Common myeloid progenitor, CD34-positive (primary cell): ENCODE measurements at places on chromosomes 11 and 22.

DNA sequence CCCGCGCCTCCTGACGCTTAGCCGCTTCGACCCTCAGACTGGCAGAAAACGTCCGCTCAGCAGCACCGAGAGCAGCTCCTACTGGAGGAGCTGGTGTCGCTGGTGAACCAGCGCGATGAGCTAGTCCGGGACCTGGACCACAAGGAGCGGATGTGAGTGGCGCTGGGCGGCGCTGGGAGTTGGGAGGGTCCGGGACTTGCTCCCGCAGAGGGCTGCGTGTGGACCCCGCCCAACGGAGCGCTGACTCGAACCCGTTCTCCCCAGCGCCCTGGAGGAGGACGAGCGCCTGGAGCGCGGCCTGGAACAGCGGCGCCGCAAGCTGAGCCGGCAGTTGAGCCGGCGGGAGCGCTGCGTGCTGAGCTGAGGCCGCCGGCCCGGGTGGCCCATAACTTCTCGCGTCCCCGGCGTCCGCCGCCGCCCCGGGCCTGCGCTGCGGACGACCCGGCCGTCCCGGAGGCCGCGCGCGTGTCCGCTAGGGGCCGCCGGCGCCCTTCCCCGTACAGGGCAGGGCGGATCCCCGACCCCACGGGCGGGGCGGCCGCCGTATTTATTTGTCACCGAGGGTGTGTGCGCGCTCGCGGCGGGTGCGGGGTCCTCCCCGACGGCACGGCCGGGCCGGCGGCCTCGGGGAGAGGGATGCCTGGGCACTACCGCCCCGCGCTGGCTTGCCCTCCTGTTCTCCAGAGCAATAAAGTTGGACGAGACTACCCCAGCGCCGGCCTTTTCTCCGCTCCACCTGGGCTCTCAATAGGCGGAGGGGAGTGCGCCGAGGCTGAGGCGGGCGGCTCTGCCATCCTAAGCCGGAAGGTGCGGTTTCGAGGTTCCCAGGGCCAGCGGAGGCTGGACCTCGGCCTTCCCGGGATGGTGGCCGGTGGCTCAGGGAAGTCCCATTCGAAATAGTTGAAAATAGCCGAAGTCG is 3.4 kb downstream of the KCNK7 start:
- DNase-seq, result no peak

GRCh38 chr11:76026281-76026680 is 180.0 kb downstream of the WNT11 start:
- DNase-seq, result no peak

GRCh38 chr11:76190376-76190775 is 15.9 kb downstream of the WNT11 start:
- no peak for DNase-seq

GRCh38 chr22:24706732-24707469 is 67.6 kb downstream of the PIWIL3 start:
- DNase-seq, result no peak

DNA sequence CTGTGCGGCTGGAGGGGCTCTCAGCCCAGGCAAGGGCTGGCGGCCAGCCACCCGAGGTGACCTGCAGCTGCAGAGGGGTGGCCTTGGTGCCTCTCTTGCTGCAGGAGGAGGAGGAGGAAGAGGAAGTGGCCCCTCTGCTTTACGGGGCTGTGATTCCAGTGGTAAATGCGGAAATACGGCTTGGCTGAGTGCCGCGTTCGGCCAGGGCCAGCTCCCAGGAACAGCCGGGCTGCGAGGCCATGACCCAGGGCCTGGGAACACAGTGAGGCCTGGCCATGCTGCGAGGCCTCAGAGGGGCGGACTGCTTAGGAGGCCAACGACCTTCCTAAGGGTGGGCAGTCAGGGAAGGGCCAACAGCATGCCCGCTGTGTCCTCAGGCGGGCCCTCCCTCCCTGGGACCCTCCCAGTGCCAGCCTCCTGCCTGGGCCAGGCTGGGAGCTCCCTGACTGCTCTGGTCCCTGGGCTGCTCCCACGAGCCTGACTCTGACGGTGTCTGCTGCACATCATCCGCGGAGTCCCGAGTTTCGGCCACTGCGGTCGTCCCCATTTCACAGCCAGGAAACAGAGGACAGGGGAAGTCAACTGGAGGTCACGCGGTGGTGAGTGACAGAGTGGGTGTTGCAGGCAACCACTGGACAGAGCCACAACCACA is 20.8 kb upstream of the PPARA start:
- DNase-seq, result no peak

DNA sequence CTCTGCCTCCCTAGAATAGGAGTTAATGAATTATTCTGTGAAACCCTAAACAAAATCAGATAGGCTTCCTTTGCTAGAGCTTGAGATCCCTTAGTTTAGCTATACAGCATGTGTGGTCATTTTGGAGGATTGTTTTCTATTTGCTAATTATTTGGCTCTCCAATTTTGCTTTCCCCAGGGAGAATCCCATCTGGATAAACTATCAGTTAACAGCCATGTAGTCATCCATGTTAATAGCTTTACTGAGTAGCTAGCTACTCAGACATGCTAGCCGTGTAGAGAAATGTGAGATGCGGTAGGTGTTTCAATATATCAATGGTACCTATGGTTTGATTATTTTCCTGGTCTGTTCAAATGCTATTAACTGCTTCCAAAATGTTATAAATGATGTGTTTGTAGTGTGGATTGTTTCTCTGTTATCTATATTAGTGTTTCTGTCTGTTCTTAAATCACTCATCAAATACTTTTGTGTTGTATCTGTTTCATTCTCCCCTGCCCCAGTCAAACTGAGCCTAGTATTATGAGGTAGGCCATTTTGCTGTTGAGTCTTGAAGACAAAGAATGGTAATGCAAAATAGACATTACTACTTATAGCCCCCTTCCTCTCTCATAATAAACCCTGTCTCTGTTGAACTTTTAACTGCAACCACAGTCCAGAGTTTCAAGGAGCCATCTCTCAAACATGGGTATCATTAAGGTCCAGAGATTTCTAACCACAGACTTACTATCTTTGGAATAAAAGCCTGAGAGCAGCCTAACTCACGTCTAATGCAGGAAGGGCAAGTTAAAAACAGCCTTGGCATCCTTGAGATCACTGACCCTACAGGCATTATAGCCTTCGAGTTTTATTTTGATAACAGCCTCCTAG is 56.1 kb upstream of the GRAMD1B start:
- no peak for DNase-seq

DNA sequence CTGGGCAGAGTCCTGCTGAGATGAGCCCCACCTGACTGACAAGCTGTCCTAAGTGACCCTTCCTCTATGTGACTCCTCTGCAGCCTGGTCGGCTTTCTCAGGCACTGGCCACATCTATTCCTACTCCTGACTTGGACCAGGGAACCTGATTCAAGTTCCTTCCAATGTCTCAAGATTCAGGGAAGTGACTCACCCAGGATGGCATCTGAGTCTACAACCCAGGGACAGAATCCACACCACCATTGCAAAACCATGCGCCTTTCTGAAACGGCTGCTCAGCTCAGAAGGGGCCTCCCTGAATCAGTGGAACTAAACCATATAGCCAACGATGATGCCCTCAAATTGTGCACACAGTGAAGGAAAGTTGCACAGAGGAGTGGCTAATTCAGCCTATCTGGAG is 63.9 kb upstream of the CSNK2A3 start:
- DNase-seq, result peak; percentile 69

- DNase-seq, result no peak
Observed at GRCh38 chr22:38733724-38734381, 21.9 kb downstream of the SUN2 start.

- no peak for DNase-seq
Observed at GRCh38 chr11:69040581-69041260, 8.0 kb upstream of the TPCN2 start.

DNA sequence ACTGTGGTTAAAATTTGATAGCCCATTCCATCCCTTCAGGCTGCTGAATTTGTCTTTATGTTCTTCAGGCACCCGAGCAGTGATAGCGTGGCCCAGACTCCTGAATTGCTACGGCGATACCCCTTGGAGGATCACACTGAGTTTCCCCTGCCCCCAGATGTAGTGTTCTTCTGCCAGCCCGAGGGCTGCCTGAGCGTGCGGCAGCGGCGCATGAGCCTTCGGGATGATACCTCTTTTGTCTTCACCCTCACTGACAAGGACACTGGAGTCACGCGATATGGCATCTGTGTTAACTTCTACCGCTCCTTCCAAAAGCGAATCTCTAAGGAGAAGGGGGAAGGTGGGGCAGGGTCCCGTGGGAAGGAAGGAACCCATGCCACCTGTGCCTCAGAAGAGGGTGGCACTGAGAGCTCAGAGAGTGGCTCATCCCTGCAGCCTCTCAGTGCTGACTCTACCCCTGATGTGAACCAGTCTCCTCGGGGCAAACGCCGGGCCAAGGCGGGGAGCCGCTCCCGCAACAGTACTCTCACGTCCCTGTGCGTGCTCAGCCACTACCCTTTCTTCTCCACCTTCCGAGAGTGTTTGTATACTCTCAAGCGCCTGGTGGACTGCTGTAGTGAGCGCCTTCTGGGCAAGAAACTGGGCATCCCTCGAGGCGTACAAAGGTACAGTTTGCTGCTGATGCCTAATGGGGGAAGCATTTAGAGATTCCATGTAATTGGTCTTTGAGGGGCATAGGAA is 4.7 kb downstream of the MADD start:
- no peak for DNase-seq

DNA sequence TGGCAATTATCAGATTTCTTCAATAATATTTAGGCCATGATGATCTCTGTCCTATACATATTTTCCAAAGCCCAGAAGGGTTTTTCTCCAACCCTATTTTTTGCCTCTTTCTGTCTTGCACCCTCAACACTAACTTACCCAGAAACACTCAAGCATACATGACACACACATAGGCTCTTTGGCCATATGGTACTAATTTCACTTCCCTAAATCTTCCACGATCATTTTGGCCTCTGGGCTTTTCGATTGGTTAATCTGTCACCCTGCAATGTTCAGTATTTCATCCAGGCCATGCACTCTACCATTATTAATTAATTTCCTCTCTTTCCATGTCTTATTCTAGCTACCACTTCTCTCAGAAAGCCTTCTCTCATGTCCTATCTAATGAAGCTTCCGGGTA is 59.8 kb downstream of the LUZP2 start:
- no peak for DNase-seq

DNA sequence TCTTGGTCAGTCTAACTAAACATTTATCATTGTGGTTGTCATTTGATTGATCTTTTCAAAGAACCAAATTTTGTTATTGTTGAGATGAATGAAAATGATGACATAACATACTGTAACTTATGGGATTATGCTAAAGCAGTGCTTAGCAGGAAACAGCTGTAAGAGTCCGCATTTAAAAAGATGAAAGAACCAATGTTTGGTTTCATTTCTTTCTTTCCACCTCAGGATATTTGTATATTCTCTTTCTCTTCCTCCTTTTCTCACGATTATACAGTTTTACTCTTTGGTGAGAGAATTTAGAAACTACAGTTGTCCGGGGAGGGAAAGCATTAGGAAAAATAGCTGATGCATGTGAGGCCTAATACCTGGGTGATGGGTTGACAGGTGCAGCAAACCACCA is 23.1 kb downstream of the PIH1D2 start:
- DNase-seq, result no peak

GRCh38 chr11:3109921-3110706 is 52.9 kb upstream of the CARS1 start:
- DNase-seq, result peak; percentile 60

DNA sequence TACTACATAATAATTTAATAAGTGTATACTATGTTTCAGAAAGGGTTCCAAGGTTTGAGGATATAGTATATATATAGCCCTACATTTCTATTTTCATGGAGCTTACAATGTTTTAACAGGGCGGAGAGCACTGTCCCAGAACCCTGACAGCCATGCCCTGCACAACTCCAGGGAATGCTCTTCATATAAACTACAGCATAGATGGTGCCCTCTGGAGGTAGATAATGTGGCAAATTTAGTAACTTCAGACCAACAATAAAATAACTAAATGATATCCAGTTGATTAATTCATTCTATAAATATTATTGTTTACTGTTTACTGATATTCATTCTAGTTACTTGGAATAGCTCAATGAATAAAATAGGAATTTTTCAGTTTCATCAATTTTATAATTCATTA is 693.7 kb upstream of the CCDC179 start:
- DNase-seq, result no peak

DNA sequence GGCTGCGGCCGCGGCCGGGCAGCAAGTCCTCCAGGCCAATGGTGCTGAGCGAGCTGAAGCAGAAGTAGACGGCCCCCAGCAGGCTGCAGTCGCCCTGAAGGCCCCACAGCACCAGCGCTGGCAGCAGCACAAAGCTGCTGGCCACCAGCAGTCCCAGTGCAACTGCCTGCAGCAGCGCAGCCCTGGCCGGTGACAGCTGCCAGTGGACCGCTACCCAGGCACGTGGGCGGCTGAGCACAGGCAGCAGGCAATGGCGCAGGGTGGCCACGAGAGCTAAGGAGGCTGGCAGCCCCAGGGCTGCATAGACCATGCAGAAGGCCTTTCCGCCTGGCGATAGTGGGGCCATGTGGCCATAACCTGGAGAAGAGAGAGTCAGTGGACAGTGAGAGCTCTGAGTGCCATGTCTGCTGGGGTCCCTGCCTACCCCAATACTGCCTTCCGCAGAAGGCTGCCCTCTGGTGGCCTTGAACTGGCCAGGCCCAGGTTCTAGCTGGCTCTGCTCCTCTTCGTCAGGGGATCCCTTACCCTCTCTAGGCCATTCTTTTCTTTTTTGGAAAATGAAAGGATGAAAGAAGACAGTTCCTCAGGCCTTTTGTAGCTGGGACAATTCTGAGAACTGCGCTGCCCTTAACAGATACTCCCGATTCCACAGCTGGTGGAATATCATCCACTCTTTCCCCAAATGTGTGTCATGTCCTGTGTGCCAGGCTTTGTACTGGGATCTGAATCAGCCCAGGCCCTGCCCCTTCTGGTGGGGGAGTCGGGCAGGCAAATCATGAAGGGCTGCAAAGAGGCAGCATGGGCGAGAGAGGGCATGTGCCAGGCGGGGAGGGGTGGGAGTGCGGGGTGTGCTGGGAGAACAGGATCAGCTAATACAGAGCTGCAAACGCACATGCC is 1.8 kb downstream of the KCNK7 start:
- DNase-seq, result peak; percentile 59

GRCh38 chr11:114109206-114110090 is 49.9 kb downstream of the ZBTB16 start:
- DNase-seq, result peak; percentile 85

- no peak for DNase-seq
Observed at GRCh38 chr11:66749091-66749490, 20.1 kb upstream of the SPTBN2 start.

GRCh38 chr11:122156940-122157382 is 40.9 kb upstream of the BLID start:
- DNase-seq, result no peak

GRCh38 chr11:128574576-128575011 is 12.8 kb downstream of the ETS1 start:
- no peak for DNase-seq

DNA sequence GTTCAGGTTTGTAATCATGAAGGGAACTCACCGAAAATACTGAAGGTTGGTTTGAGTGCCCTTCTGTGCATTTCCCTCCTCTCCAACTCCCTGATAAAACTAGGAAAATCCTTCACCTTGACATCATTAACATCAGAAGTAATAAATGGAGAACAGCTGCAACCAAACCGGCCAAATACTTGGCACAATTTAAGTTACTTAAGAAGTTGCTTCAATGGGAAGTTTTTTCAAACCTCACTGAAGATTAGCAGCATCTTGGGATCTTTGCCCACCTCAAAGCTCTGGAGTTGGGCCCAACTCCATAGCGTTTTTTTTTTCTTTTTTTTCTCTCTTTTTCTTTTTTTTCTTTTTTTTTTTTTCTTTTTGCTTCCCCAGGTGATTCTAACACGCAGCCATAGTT is 784.8 kb downstream of the KCNA4 start:
- no peak for DNase-seq

- DNase-seq, result peak; percentile 50
Observed at GRCh38 chr22:37940698-37941376, 12.6 kb downstream of the C22orf23 start.
